ENCODE measurements at places on chromosomes 1 and 21.

DNA sequence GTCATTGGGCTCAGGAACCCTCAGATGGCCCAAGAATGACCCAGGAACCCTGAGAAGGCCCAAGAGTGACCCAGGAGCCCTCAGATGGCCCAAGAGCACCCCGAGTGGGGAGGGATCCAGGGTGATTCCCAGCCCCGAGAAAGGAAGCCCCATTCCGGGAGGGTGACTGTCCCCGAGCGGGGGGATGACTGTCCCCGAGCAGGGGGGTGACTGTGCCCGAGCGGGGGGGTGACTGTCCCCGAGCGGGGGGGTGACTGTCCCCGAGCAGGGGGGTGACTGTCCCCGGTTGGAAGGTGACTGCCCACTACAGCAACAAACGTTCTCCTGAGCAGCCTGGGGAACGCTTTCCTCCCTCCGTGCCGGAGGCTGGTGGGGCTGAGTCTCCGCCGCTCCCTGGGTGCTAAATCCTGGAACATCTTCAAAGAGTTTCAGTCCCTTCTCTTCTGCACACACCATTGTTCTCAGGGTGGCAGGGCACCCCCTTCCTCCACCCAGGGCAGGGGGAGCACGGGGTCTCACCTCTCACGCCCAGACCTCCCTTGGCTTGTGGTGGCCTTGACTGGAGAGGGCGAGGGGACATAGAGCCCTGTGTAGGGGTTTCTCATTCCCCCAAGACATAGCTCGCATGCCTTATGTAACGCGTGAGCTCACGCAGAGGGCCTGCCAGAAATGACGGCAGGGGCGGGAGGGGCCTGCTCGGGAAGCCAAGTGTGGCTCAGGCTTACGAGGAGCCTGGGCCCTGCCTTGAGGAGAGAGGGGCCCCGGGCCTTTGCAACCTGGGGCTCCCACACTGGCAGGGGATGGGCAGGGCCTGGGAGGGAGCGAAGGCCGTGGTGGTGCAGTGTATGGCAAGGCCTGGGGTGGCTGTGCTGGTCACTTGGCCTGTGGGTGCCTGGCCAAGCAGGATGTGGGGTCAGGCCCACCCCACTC, 14.3 kb upstream of the SKI start:
- DNase-seq = no peak

DNA sequence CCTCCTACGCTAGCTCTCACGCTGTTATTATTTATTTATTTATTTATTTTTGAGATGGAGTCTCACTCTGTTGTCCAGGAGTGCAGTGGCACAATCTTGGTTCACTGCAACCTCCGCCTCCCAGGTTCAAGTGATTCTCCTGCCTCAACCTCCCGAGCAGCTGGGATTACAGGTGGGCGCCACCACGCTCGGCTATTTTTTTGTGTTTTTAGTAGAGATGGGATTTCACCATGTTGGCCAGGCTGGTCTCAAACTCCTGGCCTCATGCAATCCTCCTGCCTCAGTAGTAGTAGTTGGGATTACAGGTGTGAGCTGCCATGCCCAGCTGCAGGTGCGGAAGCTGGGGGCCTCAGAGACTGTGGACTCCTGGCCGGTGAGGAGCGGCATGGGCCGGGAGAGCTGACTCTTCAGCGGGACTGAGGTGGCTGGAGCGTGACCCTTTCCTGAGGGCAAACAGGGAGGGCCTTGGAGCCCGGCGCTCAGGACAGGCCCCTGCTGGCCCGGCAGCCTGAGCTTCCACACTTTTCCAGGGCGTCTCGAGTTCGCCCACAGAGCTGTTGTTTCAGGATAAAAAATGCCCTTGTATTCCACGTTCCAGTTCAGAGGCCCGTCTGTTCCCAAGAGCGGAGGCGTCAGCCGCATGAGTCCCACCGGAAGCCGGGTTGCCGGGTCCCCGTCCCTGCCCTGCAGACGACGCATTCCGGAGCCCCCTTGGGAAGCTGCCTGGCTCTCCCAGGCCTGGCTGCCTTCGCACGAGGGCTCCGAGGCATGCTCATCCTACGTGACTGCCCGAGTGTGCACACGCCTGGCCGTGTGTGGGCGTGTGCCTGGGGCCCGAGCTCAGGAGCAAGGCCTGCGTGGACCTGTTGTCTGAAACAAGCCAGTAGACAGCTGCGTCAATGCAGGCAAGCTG, 126.2 kb downstream of the SIK1 start:
- DNase-seq = no peak

DNA sequence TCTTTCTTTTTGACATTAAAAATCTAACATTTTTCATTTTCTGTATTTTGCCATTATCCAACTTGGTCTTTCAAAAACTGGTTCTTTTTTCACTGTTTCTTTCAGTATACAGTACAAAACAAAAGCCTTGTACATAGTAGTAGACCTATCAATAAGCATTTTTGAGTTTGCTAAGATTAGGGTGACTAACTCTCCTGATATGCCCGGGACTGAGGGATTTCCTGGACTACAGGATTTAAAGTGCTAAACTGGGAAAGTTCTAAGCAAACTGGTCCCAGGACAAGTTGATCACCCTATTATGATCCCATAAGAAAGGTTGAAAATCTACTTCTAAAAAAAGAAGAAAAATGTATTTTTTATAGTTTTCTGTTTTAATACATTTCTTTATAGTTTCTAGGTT, 120.9 kb downstream of the USP25 start:
- DNase-seq = no peak

GRCh38 chr1:18147672-18148071, 40.1 kb downstream of the IGSF21 start:
- DNase-seq = no peak

DNA sequence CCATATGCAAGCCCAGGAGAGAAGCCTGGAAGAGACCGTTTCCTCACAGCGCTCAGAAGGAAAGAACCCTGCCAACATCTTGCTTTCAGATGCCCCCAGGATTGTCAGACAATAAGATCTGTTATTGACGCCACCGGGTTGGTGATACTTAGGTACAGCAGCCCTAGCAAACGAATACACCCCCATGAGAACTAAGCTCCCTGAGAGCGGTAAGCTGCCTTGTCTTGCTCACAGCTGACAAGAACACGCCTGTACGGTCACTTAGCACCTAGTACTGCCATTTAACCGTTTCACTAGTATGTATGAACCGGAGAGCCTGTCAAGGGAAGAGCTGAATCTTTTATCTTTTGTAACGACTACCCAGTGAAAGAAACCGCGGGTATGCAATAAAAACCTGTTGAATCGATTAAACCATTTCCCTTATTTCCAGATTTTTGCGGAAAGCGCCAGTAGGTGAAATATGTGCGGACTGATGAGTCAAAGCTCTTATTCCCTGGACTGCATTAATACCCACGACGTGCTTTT, 619 bp upstream of the ZBTB8B start:
- DNase-seq = no peak

DNA sequence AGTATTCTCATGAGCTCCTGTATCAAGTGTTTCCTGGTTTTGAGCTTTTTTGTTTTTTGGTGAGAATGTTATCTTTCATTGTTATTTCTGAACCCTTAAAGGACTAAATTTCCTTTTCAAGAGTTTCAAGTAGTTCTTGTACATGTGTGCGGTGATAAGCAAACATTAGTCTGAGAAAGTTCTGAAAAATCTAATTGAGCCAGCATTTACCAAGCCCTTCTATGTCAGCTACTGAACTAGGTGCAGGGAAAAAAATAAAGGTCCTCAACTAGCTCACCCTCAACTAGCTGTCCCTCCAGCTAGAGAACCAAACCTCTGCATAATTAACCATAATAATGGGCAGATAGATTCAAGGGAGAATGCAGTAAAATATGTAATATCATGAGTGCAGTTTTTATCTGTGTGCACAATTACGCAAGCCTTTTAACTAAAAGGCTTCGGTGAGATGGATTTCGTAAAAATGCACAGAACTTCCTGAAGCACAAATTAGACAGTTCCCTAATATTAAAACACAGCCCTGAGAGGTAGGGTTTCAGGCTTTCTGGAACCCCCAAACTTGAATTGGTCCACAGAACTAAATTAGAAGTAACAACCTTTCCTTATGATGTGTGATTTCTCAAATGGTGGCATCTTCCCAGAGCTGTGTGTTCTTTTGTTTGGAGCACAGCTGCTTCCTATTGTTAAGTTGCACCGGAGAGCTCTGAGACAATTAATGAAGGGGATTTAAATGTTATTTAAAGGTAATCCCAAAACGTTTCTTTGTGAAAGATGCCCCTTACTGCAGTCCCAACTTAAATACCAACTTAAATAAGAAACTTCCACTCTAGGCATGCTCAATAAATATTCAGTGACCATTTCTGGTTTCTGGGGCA, 165.8 kb downstream of the NFIA start:
- no peak for DNase-seq

DNA sequence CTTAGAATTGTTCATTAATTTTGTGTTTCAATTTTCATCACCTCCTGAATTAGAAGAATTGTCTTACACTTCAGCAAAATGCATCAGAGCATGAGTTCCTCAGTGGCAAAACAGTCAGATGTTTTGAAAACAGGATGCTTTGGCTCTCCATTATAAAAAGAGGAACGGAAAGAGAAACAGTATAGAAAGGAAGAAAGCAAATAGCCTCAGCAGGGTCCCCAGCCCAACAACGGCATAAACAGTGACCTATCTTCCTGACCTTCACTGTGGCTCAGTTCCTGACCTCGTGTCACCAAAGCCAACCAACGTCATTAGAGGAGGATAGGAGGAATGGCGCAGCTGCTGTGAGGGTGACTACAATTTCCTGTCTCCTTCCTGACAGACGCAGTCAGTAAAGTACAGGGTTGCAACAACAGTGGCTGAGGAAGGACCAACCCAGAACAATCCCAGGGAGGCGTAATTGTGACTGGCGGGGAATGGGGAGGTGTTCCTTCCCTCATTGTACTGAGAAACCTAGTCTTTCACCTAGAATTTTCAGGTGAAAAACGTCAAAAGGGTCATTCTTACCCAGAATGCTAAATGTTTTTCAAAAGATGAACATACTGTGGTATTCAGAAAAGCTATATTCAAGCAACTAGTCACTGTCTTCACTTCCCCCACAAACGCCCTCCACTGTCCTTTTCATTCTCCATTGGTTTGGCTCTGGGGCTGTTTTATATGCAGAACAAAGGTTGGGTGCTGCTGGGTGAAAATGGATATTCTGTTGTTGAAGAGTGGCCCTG, 197.9 kb upstream of the SGIP1 start:
- no peak for DNase-seq

GRCh38 chr1:45864167-45865106, 61.0 kb downstream of the MAST2 start:
- DNase-seq = peak; percentile 26

GRCh38 chr1:162191396-162192305, 122.2 kb downstream of the NOS1AP start:
- DNase-seq = no peak

- no peak for DNase-seq
These were observed 15.5 kb downstream of the RHBDL2 start for GRCh38 chr1:38926091-38926490.

DNA sequence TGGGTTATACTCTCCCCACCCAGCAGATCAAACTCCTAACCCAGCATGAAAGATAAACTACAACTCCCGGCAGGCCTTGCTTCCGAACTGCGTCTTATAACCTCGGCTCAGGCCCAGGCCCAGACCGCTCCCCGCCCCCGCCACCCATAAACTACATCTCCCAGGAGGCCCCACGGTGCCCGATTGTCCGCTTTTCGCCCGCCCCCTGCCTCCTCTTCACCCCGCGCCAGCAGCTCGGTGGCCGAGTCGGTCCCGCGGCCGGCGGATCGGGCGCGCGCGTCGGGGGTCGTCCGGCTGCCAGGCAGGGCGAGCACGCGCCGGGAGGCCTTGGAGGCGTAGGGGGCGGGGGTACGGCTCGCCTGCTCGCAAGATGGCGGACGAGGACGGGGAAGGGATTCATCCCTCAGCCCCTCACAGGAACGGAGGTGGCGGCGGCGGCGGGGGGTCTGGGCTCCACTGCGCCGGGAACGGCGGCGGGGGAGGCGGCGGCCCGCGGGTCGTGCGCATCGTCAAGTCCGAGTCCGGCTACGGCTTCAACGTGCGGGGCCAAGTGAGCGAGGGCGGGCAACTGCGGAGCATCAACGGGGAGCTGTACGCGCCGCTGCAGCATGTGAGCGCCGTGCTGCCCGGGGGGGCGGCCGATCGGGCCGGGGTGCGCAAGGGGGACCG, at the start of gene SNX27:
TSS of gene SNX27 (plus strand) at position 219 of the 669 bp plus-strand sequence. CDS start at position 371, 152 bp downstream.
- peak; percentile 74 for DNase-seq

DNA sequence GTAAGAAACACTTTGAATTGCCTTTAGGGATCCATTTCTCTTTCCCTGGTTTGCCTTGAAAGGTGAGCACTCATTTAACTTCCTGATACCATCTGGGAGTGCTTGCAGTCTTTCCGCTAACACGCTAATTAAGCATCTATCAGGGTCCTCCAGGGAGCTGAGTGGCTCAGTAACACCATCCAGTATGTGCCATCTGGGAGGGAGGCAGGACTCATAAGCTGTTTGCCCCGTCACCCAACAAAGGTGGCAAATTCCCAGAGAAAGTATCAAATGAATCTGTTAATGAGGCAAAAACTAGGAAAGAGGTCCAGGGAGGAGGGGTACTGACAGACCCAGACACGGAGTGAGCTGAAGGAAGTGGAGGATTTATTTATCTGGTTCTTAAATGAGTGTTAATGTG, 430.9 kb downstream of the HLX start:
- peak; percentile 66 for DNase-seq

DNA sequence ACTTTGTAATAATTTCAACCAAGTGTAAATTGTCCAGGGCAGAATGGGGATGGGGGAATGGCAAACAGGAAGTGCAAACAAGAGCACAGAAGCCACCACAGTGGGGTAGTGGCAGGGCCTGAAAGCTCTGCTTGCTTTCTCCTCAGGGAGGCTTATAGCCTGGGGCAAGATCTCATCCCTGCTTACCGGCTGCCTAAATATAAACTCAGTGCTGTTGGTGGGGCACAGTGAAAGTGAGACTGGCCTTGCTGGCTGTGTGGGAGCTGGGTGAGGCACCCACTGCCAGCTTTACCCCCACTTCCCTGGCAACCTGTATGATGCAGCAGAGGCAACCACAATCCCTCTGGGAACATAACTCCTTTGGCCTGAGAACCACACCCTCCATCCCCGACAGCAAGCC, 15.2 kb downstream of the STYXL2 start:
- DNase-seq = peak; percentile 74

DNA sequence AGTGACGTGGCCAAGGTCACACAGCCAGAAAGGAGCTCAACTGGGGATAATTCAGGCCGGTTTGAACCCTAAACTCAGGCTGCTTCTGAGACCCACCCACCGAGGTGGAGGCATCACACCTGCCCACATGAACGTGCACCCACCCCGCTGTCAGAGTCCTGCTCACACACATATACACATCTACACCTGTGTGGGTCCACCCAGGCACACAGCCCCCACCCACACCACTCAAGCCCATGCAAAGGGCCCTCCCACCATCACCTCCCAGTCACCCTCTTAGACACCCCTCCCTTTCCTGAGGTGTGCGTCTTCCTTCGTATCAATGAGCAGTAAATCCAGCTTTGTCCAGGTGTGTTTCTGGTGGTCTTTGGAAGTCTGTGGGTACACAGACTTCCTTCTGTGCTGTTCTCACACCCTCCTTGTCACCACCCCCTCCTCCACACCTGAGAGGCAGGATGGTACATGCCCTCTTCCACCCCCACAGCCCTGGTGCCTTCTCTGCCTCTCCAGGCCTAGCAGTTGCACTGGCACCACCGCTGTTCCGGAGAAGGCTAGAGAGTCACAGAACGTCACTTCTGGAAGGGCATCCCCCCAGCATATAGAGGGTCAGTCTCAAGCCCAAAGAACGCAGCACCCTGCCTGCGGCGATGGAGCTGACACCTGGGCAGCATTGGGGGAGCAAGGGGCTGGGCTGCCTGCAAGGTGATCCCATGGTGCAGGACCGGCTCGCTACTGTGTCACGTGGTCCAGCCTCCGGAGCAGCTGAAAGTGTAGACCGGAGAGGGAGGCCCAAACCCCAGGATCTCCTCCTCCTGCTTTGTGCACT, 18.9 kb upstream of the FAM131C start:
- no peak for DNase-seq
